ENCODE measurements at places on chromosomes 1 and 21.

DNA sequence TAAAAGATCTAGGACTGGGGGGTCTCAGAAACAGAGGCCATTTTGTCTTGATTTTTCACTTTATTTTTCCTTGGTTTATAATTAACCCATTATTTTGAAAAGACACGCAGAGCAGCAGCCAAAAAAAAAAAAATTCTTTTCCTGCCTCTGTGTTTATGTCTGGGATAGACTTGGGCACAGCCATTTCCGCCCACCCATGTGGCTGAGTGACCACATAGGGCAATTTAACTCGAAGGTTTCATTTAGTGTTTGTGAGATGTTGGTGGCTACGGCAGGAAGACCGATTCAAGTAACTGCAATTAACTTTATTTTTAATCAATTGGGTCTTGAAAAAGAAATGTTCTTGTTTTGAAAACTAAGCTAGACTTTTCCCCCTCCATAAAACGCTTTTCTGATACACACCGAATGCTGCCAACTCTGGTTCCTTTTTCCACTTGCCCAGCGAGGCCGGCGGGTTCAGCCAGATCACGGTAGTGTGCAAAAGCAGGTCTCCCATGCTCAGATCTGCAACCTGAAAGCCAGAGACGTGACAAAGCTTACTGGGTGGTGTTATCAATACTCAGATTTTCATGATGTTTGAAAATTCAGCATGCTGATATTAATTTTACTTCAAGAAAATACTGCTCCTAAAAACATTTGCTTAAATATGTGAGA is 97.4 kb upstream of the KRTAP19-8 start:
- DNase-seq, result no peak

DNA sequence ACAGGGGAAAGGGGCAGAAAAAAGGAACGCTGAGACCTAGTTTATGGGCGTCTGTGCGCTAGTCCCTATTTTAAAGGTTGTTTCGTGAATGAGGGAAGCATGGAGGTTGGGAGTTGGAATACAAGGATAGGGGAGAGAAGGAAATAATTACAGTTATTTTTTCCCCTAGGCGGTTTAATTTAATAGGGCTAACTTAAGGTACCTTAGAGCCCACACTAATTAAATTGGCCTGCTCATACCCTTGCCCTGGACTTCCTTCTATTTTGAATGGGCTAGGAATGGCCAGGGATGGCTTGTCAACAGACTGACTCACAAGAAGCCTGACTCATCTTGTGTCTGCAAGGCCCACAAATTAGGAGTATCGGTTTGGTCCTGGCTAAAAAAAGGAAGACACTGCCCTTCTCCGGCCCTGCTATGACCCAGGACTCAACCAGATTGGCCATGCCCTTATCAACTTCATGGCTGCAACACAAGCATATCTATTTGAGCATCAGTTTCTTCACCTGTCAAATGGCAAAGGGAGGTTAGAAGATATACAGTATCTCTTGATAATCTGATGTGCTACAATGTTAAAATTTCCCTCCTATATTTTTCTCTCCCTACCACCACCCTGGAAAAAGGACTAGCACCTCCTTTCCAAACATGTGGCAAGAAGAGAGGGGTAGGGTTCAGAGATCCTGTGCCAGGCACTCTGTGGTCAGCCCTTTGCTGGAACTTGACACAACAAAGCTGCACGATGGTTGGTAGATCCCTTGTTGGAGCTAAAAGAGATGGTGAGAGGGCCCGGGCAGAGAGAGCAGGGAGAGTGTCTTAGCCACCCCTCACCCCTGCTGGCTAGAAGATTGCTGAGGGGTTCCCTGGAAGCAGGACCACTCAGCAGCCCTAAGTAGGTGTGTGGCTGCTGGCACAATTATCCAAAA is 2.2 kb upstream of the SSBP3 start:
- no peak for DNase-seq

DNA sequence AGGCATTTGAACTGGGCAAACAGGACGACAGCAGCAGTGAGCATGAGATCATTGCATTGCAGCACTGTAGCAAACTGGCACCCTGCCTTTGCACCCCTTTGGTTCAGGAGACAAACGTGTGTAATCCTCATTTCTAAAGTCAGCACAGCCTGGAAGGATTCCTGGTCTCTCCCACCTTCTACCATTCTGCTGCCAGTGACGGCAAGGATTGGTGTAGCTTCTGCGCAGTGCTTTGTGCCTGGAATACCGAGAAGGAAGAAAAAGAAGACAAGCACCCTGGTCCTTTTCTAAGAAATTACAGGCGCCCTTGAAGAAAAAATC is 805.3 kb downstream of the USP25 start:
- DNase-seq, result peak; percentile 93

GRCh38 chr1:151809985-151810556 is 4.9 kb upstream of the LINGO4 start:
- no peak for DNase-seq

- DNase-seq, result no peak
These were observed 23.4 kb downstream of the PPFIA4 start for GRCh38 chr1:203049576-203050180.

DNA sequence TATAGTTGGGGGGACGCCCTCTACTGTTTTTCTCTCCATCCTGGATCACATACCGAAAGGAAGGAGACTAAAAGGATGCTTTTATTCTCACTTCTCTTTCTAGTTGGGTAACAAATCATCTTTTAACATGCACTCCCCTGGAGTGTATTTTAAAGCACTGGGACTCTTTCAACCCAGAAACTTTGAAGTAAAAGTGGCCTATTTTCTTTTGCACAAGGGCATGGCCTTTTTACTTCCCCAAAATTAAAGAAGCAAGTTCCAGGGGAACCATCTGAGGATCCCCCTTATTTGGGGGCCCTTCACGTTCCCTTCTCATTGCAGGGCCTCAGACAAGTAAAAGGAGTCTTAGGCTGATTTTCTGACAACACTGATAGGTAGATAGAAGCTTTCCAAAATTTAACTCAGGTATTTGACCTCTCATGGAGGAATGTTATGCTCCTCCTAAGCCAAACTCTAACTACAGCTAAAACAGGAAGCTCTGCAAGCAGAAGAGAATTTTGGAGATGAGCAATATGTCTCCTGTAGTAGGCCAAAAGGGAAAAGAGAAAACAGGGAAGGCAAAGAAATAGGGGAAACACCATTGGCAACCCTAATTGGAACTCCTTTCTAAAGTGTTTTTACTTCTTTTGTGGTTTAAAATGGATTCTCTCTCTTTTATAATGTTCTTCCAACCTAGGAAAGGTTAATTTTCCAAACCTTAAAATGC is 8.9 kb upstream of the CD46 start:
- no peak for DNase-seq

DNA sequence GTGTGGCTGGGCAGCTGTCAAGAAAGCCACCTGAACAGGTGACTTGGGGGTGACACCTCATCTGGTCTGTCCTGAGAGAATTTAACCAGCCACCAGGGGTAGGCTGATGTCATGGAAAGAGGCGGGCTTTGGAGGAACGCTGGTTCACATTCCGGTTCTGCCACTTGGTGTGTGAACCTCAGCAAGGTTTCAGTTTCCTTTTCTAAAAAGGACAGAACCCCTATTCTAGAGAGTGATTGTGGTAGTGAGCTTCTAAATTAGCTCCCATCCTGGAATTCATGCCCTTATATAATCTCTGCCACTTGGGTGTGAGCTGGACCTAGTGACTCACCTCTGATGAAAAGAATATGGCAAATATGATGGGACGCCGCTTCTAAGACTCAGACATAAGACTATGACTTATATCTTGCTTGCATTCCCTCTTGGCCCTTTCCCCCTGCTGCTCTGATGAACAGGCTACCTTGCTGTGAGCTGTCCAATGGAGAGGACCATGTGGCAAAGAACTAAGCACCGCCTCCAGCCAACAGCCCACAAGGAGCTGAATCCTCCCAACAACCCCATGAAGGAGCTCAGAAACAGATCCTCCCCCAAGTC is 332.1 kb downstream of the RRAGC start:
- no peak for DNase-seq

DNA sequence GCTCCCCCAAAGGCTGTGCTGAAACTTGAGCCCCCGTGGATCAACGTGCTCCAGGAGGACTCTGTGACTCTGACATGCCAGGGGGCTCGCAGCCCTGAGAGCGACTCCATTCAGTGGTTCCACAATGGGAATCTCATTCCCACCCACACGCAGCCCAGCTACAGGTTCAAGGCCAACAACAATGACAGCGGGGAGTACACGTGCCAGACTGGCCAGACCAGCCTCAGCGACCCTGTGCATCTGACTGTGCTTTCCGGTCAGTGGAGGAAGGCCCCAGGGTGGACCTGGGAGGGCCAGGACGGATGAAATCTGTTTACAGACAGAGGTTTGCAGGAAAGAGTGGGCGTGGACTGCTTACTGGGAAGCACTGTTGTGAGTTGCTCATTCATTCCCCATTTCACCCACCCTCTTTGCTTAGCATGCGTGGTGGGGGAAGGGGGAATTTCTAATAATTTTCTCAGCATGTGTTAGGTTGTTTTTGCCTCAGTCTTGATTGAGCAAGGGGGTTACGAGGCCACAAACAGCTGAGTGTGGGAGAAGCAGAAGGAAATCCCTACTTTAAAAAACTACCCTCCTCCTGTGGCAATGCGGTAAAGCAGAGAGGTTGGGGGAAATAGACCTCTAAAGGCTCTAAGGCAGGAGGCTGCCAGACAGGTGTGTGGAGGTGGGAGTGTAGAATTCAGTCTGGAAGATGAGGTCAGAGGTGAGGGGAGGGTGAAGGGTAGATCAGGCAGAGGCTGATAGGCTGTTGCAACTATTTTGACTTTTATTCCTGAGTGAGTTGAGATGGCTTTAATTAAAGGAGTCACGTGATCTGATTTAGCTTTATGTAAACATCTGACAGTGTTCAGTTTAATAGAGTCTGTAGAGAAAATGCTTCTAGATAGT is 1.3 kb downstream of the FCGR2A start:
- DNase-seq, result no peak
